Transverse colon (tissue), 4 donors: ENCODE measurements at places on chromosomes 16 and 17.

GRCh38 chr17:49390548-49391324 lies 23.9 kb downstream of the PHB1 start:
- DNase-seq = peak; percentile 48

DNA sequence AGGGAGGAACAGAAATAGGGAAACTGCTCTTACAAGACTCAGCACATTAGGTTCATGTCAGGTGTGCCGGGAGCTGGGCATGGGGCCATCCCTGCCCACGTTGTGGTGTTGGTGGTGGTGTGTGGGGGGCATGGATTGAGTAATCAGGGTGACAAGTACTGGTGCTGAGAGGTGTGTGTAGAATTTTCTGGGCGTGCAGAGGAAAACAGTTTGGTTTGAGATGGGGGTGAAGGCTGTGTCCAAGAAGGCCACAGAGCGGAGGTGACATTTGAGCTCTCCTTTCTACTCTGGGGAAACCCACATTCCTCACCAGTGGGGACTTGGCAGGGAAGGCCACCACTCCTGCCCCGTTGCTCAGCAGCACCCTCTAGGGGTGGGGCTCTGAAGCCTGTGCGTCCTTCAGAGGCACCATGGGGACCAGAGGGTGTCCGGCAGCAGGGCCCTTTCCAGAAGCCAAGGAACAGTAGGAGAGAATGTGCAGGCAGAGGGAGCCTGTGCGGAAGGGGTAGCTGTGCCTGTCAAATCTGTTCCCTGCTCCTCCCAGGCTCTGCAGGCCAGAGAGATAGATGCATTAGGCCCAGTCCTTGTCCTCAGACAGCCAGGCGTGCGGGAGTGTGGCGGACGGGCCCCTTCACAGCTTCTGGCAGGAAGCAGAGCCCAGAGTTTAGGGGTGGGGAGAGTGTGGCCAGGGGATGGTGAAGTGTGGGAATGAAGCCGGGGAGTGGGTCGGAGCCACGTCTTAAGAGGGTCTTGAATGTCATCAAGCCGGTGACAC lies 48.7 kb upstream of the GSE1 start:
- DNase-seq = peak; percentile 54

DNA sequence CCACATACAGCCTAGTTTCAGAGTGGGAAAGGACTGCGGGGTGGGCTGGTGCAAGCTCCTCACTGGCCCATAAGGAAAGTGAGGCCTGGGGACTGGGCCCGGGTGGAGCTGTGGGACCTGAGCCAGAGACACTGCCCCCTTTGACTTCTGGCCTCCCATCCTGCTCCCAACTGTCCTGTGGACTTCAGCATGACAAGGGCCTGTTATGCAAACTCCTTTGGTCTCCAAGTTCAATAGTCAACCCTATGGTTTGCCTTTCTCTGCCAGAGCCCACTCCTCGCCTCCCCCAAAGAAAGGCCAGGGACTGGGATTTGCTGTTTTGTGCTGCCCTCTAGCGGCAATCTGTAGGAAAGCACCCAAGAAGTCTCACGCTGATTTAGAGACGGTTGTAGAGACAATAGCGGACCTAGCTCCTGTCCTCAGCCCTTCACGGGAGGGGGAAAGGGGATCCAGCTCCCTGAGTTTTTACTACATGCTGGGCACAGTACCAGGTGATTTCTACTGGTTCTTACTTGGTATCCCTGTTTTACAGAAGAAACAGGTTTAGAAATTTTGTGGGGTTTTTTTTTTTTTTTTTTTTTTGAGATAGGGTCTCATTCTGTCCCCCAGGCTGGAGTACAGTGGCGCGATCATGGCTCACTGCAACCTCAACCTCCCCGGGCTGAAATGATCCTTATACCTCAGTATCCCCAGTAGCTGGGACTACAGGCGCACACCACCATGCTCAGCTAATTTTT lies 1.2 kb upstream of the TLCD3B start:
- DNase-seq = peak; percentile 57

DNA sequence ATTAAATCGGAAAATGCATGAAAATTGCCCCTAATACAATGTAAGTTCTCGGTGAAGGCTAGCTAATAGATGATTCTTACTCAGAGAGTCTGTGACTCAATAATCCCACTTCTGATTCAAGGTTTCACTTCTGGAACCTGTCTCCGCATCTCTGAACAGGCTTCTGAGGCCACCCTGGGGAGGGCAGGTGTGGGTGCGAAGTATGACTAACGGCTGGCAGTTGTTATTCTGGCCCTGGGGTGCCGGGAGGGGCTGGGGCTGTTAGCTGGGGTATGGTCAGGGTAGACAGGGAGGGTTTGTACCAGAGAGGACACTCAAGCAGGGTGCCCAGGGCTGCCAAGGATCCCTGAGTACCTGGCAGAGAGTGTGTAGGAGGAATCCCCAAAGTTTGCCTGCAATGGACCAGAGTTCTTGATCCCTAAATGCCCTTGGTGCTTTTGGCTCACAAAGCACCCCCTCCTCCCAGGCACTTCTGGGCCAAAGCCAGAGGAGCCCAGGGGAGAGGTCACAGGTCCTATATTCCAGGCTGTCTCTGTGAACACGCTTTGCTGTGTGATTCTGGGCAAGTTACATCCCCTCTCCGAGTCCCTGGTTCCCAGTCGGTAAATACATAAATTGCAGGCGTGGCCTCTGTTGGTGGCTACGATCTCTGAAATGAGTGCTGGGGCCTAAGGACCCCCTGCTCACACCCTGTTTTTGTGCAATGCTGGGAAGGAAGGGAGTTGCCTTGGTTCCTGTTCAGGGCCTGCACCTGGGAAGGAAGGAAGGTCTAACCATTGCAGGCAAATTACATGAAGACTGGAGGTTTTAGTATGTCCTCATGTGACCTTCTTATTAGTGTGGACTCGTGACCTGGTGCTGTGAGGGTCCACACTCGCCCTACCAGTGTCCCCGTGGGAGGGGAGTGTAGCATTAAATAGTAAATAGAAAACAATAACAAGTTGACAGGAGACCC lies 49.9 kb upstream of the CPNE2 start:
- DNase-seq = peak; percentile 31

DNA sequence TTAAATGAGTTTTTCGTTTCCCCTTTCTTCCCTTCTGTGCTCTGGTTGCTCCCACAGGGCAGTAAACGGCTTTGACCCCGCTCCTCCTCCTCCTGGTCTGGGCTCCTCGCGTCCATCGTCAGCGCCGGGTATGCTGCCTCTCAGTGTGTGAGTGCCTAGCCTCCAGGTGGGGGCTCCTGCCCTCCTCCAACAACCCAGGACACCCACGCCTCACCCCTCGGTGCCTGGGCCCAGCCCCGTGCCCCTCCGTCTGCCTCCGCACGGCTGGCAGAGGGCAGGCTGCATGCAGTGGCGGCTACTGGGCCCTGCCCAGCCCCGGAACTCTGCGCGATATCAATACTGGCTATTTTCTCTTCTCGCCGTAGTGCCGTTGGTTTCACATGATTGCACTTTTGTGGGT lies 31.2 kb downstream of the NDEL1 start:
- DNase-seq = no peak

DNA sequence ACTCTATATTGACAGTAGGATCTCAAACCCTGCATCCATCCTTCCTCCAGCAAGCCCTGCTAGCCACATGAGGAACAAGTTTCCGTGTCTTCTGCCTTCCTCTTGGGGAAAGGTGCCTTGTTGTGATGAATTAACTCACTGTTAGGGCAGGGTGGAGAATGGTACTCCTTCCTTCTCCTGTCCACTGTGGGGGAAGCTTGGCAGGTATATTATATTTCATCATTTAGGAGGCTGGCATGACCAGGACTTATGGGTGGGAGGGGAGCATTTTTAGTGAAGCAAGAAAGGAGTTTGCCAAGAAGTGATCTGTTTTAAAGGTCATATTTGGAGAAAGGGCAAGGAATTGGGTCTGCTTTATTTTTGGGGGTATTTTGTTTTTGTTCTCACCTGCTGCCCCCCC lies 9.3 kb upstream of the CDC6 start:
- DNase-seq = no peak

GRCh38 chr16:66858740-66859396 lies 14.7 kb downstream of the CA7 start:
- DNase-seq = no peak

DNA sequence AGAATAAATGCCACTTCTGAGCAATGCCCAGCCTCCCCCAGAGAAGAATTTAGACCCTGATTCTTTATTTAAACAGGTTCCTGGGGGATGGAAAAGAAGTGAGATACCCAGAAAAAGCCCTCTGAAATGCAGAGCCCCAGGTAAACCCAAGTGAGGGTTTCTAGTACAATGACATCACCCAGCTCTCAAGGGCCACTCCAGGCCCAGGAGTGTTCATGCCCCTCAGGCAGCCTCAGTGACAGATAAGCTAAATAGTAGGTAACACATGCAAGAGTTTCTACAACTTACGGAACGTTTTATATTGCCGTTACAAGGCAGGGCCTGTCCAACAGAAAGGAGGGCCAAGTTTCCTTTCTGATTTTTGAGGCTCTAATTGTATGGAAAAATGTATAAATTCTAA lies 683.7 kb upstream of the SALL1 start:
- no peak for DNase-seq

- no peak for DNase-seq
These were observed 7.7 kb downstream of the FBXL20 start for GRCh38 chr17:39393736-39394135.
